ENCODE measurements at places on chromosomes 2 and 18.

DNA sequence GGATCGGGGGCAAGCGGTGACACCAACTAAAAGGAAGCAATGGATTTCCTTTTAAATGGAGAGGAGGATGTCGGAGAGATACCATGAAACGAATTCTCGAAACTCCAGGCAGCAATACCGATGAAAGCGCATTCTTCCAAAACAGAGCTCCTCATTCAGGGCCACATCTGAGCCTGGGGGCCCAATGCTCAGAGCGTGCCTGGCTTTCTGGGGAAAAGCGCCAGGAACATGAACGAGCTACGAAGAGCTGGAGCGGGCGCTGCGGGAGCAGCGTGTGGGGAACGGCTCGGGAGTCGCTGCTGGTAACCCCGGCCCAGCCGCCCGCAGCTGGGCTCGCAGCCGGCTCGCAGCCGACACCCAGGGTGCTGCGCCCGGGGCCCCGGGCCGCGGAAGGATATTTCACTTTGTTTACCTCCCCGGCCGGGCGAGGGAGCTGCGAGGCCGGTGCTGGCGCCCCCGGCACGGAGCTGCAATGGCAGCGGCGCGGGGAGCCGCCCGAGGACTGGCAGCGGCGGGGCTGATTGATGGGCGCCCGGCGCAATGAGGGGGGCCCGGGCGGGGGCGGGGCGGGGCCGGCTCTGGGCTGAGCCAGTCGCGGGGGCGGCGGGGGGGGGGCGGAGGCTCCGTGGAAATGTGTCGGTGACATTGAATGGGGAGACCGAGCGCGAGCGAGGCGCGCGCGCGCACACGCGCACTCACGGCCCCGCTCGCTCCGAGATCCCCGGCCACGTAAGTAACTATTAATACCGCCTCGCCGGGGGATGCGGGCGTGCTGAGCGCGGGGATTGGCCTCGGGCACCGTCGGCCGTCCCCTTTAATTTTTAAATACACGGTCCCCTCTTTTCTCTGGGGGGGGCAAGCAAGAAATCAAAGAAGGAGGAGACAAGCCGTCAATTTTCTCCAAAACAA lies at the start of gene TRIB2:
Gene TRIB2 (plus strand): TSS at position 655 of the 909 bp plus-strand sequence. CDS start 1,372 bp downstream, outside the sequence.
- peak; percentile 89 for DNase-seq

DNA sequence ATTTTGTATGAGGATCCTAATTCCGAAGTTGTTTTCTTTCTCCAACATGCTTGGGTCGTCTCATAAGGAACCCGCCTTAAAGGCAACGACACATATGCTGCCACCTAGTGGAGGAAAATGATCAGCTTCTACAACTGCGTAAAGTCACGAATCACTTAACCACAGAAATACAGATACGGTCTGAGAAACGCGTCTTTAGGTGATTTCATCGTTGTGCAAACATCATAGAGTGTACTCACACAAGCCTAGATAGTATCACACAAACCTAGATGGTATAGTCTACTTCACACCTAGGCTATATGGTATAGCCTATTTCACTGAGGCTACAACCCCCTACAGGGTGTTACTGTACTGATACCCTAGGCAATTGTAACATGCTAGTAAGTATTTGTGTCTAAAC lies 13.1 kb downstream of the GNLY start:
- no peak for DNase-seq

DNA sequence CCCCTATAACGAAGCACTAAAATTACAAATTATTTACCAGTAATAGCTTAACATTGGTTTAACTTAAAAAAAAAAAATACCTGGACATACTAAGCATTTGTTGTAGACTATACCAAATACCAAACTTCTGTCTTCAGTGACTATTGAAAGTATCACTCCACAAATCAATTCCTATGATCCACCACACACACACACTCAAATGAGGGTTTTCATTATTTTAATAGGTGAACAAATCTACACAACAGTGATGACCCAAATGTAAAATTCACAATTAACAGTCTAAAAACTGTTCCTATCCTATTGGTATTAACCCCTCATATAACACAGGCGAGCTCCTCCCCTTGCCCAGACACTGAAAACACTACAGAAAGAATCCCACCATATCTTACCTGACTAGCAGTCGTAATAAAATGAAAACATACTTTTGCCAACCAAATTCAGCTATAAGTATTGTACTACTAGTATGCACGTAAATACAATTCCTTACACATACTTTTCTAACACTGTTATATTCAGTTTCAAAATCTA lies 2.5 kb downstream of the SP3 start:
- DNase-seq: no peak

DNA sequence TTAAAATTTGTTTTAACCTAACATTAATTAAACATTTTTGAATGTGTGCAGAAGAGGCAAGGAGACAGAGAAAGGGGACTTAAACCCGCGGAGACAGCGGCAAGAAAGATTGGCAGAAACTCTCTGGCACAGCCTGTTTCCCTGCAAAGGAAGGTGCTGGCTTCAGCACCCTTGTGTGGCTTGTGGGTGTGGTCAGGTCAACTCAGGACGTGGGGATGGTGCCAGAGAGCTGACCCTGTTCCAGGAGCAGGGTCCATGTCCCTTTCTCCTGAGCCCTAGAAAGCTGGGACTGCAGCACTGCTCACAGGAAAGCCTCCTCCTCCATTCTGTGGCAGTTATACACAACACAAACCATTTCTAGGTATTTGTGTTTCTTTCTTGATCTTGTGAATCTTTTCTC lies 176.2 kb upstream of the ST6GAL2 start:
- no peak for DNase-seq

- DNase-seq: no peak
These were observed 201.4 kb downstream of the RBM43 start for GRCh38 chr2:151060287-151060686.

- DNase-seq: no peak
These were observed 4.1 kb downstream of the CDK5R2 start for GRCh38 chr2:218963601-218964000.

DNA sequence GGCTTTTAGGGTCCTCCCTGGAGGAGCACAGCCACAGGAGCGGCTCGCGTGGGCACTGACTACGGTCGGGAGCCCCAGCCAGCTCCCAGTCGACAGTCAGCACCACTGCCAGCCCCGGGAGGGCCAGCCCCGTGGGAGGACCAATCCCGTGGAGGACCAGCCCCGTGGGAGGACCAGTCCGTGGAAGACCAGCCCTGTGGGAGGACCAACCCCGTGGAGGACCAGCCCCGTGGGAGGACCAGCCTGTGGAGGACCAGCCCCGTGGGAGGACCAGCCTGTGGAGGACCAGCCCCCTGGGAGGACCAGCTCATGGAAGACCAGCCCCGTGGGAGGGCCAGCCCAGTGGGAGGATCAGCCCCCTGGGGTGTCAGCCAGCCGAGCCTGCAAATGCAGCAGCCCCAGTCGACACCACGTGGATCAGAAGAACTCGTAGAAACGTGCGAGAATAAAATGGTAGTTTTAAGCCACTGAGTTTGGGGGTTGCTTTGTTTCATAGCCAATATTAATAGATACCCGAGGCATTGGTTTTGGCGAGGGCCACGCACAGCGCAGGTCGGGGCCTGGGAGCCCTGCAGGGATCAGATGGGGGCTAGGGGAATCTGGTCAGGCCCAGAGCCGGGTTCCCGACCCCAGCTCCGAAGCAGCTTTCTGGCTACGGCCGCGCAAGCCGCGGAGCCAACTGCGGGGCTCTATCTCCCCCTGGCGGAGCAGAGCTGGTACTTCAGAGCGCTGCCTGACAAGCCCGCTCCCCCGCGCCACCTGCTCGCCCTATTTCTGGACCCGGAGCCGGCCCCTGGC lies 73.0 kb downstream of the TEX51 start:
- peak; percentile 38 for DNase-seq

GRCh38 chr2:233387225-233387624 lies 32.9 kb downstream of the DGKD start:
- DNase-seq: no peak

GRCh38 chr2:147843391-147843863 lies 1.4 kb upstream of the ACVR2A start:
- DNase-seq: no peak

- DNase-seq: no peak
These were observed 24.4 kb downstream of the STARD7 start for GRCh38 chr2:96184188-96184587.

DNA sequence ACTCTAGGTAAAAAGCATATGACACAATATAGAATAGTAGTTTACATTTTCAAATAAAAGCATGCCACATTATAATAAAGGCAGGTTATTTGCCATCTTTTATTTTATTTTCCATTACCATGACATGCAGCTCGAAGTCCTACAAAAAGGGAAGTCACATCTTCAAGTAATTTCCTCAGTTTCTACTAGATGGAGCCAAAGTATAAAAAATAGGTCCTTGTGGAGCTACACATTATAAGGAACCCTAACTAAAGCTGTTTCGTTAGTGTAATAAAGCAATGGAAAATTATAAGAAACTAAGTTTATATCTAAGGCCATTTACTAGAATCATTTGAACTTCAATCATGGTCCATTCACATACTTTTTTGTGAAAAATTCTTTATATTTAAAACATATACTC lies 674.5 kb downstream of the KCNJ3 start:
- no peak for DNase-seq

DNA sequence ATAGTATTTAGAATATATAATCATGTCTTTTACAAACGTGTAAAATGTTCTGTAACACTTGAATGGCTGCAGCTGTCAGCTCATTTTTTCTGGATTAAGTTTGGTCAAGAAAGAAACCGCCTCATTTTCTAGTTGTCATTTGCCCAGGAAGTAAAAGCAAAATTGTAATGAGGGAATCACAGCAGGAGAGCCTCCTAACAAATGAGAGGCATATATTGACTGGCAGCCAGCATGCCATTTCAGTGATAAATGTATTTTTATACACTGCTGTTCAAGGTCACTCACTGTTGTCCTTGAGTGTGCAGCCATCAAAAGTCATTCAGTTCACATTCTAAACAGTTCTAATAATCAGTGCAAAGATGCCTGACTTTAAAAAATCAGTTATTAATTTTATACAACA lies 144.3 kb upstream of the BOD1L2 start:
- DNase-seq: no peak

DNA sequence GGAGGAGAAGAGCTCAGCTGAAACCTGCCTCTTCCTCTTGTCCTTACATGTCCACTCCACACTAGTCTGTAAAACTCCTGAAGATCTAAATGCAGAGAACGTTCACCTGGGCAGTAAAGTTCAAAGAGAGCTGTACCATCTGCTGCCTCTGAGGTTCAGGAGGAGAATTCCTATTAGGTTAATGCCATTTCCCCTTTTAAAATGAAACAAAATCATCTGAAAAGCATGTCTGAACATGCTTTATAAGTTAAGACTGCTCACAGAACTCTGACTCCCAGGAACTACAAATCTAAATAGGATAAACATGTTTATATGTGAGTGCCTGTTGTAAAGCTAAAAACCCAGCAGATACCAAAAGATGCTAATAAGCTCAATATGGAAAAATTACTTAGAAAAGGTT lies 164.4 kb downstream of the AFF3 start:
- DNase-seq: no peak

GRCh38 chr2:33785201-33786106 lies 186.4 kb upstream of the FAM98A start:
- no peak for DNase-seq

DNA sequence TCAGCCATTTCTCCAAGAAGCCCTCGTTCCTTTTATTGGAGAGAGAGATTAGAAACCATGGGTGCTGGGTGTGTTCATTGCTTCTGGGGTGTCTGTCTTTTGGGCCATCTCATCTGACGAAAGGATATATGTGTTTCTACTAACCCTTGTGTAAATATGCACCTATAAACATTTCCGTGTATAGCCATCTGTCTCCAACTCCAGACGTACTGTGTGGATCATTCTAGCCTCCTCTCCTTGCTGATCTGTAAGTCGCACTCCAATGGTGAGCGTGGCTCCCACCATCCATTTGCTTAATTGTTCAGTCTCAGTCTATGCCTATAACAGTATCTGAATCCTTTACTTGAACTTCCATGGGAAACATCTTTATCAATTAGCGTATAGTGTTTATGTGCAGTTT lies 1.8 kb downstream of the RBFA start:
- DNase-seq: no peak
